ENCODE measurements at places on chromosomes 1 and 21. TPM values are rescaled to one million over a fixed set of nuclear protein-coding genes. Genes with fewer than 3 reads are reported as not detected.
A peak's percentile ranks its signal among the peaks of the same experiment; 100 is the strongest.

Gene BCAS2
- 24.1 TPM for total RNA-seq

Gene NUF2
- total RNA-seq, result 0.92 TPM

Gene PRKAA2
- 1.9 TPM for total RNA-seq

Gene RGS4
- total RNA-seq, result 0.89 TPM

Gene ADCY10
- 0.09 TPM for total RNA-seq

Gene TTC34
- total RNA-seq, result 2.6 TPM

Gene RSPO1
- 4.3 TPM for total RNA-seq

Gene FAM163A
- not detected for total RNA-seq

Gene KRTAP10-11
- total RNA-seq, result not detected

Gene PTGFRN
- total RNA-seq, result 31.1 TPM

Gene UMODL1
- 0.50 TPM for total RNA-seq

Gene PRAMEF1
- total RNA-seq, result not detected

DNA sequence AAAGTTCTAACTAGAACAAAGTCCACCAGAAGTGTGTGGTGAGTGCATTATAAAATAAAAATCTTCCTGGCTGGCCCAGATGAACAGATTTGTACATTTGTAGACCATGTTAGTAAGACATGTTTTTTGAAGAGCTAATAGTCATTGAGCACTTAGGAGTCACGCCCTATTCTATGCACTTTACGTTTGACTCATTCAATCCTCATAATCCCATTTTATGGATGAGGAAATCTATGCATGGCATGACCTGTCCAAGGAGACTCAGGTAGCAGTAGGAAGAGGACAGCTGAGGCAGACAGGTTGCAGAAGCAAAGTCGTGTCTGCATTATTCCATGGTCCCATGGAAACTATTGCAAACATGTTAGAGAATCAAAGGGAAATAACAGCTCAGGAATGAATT lies 30.3 kb upstream of the LPAR3 start:
- no peak for DNase-seq
- H3K4me3 ChIP-seq, result no peak overlapping the region
- H3K36me3 ChIP-seq, result no peaks in the 10 kb centered on the region
- no peak overlapping the region for H3K27ac ChIP-seq
- H3K27me3 ChIP-seq, result no peaks in the 10 kb centered on the region

DNA sequence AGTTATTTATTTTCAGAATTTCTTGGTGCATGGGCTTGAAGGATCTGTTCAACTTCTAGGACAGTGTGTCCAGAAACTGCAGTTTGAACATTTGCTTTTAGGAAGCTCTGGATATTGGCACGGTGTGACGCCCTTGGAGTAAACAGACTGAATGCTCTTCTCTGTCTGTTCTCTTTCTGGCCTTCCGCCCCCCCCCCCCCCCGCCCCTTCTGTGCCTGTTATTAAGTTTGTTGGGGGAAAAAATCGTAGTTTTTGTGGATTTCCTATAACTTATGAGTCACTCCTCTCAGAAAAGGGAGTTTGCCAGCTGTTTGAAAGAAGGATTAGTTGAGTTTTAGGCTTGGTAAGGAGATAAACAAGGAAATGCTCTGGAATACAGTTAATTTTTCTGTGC lies 1.2 kb downstream of the KCTD3 start:
- no peak for DNase-seq
- H3K27ac ChIP-seq, result peak overlapping the region; percentile 88
- no peaks in the 10 kb centered on the region for H3K36me3 ChIP-seq
- H3K4me1 ChIP-seq, result peaks cover 46% of the 10 kb centered on the region
- H3K4me3 ChIP-seq, result peak overlapping the region; percentile 81
- H3K27me3 ChIP-seq, result no peaks in the 10 kb centered on the region

DNA sequence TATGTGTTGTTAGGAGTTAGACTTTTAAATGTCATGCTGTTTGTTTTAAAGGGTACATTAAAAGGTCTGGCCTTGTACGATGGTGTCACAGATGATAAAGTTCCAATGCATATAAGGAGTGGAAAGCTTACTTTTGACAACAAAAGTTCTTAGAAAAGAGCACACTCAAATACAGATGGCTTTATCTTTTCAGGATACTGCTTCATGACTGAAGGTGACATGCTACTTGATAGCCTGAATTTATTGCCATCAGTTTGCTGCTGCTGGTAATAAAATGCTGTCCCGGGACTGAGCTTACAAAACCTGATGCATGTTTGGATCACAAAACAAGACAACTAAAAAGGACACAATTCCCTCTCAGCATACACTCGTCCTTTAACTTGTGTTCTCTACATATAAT lies 84.9 kb downstream of the TTC3 start:
- no peaks in the 10 kb centered on the region for H3K27me3 ChIP-seq
- no peaks in the 10 kb centered on the region for H3K4me1 ChIP-seq
- no peak for DNase-seq
- peaks cover 77% of the 10 kb centered on the region for H3K36me3 ChIP-seq

DNA sequence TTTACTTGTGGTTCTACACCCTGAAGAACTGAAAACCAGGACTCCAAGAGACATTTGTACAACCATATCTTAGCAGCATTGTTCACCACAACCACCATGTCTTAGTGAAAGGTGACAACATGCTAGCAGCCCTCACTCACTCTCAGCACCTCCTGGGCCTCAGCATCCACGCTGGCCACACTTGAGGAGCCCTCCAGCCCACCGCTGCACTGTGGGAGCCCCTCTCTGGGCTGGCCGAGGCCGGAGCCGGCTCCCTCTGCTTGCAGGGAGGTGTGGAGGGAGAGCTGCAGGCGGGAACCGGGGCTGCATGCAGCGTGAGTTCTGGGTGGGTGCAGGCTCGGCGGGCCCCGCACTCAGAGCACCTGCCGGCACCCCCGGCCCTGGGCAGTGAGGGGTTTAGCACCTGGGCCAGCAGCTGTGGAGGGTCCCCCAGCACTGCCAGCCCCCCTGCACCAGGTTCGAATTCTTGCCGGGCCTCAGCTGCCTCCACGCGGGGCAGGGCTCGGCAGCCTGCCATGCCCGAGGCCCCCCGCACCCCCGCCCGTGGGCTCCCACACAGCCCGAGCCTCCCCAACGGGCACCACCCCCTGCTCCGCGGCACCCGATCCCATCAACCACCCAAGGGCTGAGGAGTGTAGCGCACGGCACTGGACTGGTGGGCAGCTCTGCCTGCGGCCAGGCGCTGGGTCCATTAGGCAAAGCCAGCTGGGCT lies 9.2 kb downstream of the C1orf159 start:
- H3K4me1 ChIP-seq, result no peaks in the 10 kb centered on the region
- H3K27me3 ChIP-seq, result no peaks in the 10 kb centered on the region
- H3K27ac ChIP-seq, result no peak overlapping the region
- no peak overlapping the region for H3K4me3 ChIP-seq
- no peaks in the 10 kb centered on the region for H3K36me3 ChIP-seq

- no peaks in the 10 kb centered on the region for H3K27me3 ChIP-seq
- H3K27ac ChIP-seq, result no peak overlapping the region
- peaks cover 49% of the 10 kb centered on the region for H3K36me3 ChIP-seq
- no peak for DNase-seq
- no peaks in the 10 kb centered on the region for H3K4me1 ChIP-seq
- no peak overlapping the region for H3K4me3 ChIP-seq
These were observed 13.0 kb downstream of the MRAP start for GRCh38 chr21:32311621-32312020.

GRCh38 chr21:35284199-35284598 lies 235.1 kb upstream of the RUNX1 start:
- H3K4me1 ChIP-seq, result peaks cover 5% of the 10 kb centered on the region
- H3K27ac ChIP-seq, result no peak overlapping the region
- DNase-seq, result no peak

GRCh38 chr1:41383094-41383852 lies 22.0 kb downstream of the FOXO6 start:
- peaks cover 33% of the 10 kb centered on the region for H3K4me1 ChIP-seq
- no peak for DNase-seq
- no peaks in the 10 kb centered on the region for H3K36me3 ChIP-seq
- peak overlapping the region; percentile 87 for H3K27ac ChIP-seq
- H3K27me3 ChIP-seq, result peaks cover 30% of the 10 kb centered on the region
- peak overlapping the region; percentile 61 for H3K4me3 ChIP-seq

GRCh38 chr1:87592156-87592555 lies 263.5 kb downstream of the LMO4 start:
- H3K4me3 ChIP-seq, result no peak overlapping the region
- no peak overlapping the region for H3K27ac ChIP-seq
- DNase-seq, result no peak
- H3K27me3 ChIP-seq, result no peaks in the 10 kb centered on the region
- no peaks in the 10 kb centered on the region for H3K36me3 ChIP-seq

GRCh38 chr1:151790940-151791651 lies 796 bp upstream of the TDRKH start:
- no peaks in the 10 kb centered on the region for H3K36me3 ChIP-seq
- DNase-seq, result peak; percentile 59
- peak overlapping the region; percentile 60 for H3K27ac ChIP-seq
- H3K4me1 ChIP-seq, result peaks cover 14% of the 10 kb centered on the region
- H3K27me3 ChIP-seq, result no peaks in the 10 kb centered on the region

DNA sequence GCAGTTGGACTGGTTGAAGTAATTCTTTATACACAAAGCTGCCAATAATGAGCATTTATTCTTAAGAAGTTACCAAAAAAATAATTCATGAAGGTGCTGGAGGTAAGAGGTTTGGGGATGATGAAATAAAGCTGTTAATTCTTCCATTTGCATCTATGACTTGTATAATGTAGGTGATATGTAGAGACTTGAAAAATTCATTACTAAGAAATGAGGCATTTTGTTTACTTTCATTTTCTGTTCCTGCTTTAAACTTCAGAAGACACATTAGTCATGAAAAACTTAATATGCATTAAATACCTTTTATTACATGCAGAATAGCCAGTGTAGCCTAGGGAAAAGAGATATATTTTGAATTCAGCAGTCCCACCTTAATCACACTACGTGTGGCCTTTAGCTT lies 214.2 kb downstream of the SLC44A5 start:
- no peak for DNase-seq
- no peak overlapping the region for H3K27ac ChIP-seq
- H3K4me3 ChIP-seq, result no peak overlapping the region
- no peaks in the 10 kb centered on the region for H3K4me1 ChIP-seq
- no peaks in the 10 kb centered on the region for H3K27me3 ChIP-seq

- H3K27me3 ChIP-seq, result peaks cover 6% of the 10 kb centered on the region
- H3K36me3 ChIP-seq, result no peaks in the 10 kb centered on the region
- H3K4me3 ChIP-seq, result no peak overlapping the region
- DNase-seq, result no peak
- H3K27ac ChIP-seq, result no peak overlapping the region
- H3K4me1 ChIP-seq, result no peaks in the 10 kb centered on the region
These were observed 20.0 kb downstream of the UBASH3A start for GRCh38 chr21:42423685-42424084.

- H3K4me3 ChIP-seq, result no peak overlapping the region
- peaks cover 22% of the 10 kb centered on the region for H3K27me3 ChIP-seq
- no peak for DNase-seq
- H3K4me1 ChIP-seq, result no peaks in the 10 kb centered on the region
- no peaks in the 10 kb centered on the region for H3K36me3 ChIP-seq
These were observed 9.7 kb downstream of the SYT6 start for GRCh38 chr1:114144016-114144415.

DNA sequence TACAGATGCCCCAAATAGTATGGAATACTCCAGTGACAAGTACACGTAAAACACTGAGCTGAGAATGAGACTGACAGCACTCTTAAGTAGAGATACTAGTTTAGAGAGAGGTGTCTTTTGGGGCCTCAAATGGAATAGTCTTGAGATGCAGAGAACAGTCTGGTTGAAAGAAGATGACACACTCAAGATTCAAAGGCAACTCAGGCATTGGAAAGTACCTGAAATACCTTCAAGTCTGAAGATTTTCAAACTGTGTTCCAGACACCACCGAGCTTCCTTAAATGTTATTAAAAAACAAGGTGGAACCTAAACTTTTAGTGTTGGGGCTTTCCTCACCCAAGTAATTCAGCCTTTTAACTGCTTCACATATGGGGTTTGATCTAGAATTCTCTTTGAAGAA lies 437.7 kb downstream of the OMA1 start:
- no peaks in the 10 kb centered on the region for H3K27me3 ChIP-seq
- H3K4me3 ChIP-seq, result no peak overlapping the region
- H3K27ac ChIP-seq, result no peak overlapping the region
- no peaks in the 10 kb centered on the region for H3K4me1 ChIP-seq
- H3K36me3 ChIP-seq, result no peaks in the 10 kb centered on the region

GRCh38 chr1:220410611-220411010 lies 117.3 kb upstream of the MARK1 start:
- no peaks in the 10 kb centered on the region for H3K27me3 ChIP-seq
- no peaks in the 10 kb centered on the region for H3K4me1 ChIP-seq
- DNase-seq, result no peak
- H3K27ac ChIP-seq, result no peak overlapping the region
- H3K36me3 ChIP-seq, result no peaks in the 10 kb centered on the region

Measured in lower lobe of right lung (tissue), 2 donors.